ENCODE measurements at places on chromosomes 1 and 21. TPM values are rescaled to one million over a fixed set of nuclear protein-coding genes. Genes with fewer than 3 reads are reported as not detected.
A peak's percentile ranks its signal among the peaks of the same experiment; 100 is the strongest.

GRCh38 chr21:29018540-29018939, 609 bp downstream of the RWDD2B start:
- DNase-seq = no peak

GRCh38 chr1:218112862-218113261, 172.2 kb upstream of the RRP15 start:
- no peak for DNase-seq

- peak; percentile 59 for DNase-seq
These were observed 22.1 kb upstream of the EFNA1 start for GRCh38 chr1:155105604-155106011.

GRCh38 chr1:170247751-170248521, 102.2 kb downstream of the NTMT2 start:
- no peak for DNase-seq

The SLC45A1 gene
- total RNA-seq = not detected

The RHEX gene
- total RNA-seq = 0.38 TPM

The MYBPH gene
- total RNA-seq = not detected

The TSPAN2 gene
- total RNA-seq = 84.2 TPM

The NR5A2 gene
- total RNA-seq = 75.3 TPM
